ENCODE measurements at places on chromosomes 5 and 9. TPM values are rescaled to one million over a fixed set of nuclear protein-coding genes. Genes with fewer than 3 reads are reported as not detected.

DNA sequence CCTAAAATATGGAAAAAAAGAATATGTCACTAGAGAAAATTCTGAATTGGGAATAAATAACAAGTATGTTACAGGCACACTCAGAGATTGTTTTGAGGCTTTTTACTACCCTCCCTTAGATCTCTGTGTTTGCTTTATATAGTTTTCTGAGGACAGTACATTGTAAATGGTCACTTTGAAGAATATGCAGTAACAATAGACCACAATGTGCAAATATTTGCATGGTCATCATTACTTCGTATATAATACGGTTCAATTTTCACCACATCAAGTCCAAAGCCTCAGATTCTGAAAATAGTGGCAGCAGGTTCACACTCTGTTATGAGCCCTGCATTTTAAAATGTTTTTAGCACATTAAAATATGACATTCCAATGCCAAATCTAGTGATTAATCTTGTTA is 238.6 kb downstream of the ADAMTS6 start:
- DNase-seq: no peak

- DNase-seq: no peak
Measured at GRCh38 chr9:112765281-112765680, 14.7 kb downstream of the SNX30 start.

DNA sequence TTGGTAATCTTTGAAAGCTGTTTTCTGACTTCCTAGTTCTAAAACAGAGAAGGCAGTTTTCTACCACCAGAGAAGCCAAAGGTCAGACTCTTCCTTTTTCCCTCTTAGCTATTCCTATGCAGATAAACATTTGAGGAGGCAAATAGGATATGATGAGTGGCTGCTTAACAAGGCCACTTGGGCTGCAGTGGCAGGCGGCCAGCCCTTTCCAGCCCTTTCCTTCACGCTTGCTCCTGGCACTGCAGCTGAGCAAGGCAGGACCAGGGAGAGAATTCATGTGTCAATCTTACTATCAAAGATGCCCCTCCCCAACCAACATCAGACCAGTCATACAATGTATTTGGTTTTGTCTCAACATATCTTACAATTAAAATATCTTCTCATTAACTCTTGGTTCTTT is 36.8 kb upstream of the RNF38 start:
- no peak for DNase-seq

- no peak for DNase-seq
Measured at GRCh38 chr9:36132086-36132485, 4.4 kb upstream of the GLIPR2 start.

- DNase-seq: no peak
Measured at GRCh38 chr5:34524123-34524522, 132.0 kb upstream of the RAI14 start.

DNA sequence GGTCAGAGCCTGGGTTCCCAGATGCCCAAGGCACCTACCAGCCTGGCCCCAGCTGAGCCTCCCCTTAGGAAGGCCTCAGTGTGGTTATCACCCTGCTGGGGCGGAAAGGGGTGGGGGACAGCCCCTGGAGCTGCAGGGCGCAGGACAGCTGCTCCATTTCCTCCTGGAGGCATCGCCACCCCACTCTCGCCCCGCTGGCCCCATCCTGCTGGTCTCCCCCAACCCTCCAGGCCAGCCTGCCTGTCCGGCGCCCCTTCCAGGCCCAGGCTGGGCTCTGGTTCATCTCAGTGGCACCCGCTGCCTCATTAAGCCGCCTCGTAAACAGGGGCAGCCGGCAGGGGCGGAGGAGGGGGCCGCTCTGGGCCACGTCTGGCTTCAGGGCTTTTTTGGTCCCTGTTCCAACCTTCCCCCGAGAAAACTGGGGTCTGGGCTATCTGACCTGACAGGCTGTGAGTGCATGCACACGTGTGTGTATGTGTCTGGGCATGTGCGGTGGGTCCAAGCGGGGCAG is 30.8 kb upstream of the ENHO start:
- DNase-seq: no peak

GRCh38 chr5:32837211-32837610 is 126.1 kb downstream of the NPR3 start:
- DNase-seq: no peak

DNA sequence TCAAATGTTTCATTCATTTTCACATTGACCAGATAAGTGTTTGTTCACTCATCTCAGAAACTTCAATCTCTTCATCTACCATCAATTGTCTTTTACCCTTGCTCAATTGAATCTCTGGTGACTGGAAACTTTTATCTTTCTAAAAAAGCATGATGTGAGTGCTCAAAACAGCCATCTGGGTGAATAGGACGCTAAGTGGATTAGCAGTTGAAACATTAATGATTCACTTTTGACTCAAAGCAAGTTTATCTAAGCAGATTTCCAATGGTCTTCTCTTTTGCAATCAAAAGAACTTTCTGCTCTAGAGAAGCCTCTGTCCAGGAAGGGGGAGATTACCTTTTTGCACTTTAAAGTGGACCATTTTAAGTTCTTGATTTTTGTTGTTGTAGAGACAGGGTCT is 22.2 kb downstream of the KLF4 start:
- no peak for DNase-seq

DNA sequence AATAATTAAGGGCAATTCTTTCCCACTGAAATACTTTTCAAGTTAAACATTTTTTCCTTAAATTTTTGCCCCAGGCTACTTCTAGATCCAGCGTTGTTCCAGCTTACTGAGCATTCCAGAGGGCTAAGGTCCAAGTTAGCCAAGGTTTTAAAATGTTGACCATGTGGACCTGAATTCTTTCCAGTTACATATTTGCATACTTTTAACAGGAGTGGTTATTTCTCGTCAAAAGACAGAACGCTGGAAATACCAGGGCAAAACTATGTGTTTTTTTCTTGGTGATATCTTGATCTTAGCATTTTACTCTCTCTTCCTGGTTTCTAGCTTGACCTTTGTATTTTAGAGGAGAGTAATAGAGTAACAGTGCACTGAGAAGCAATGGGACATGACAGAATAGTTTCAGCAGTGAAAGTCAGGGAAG is 32.8 kb downstream of the TMC1 start:
- no peak for DNase-seq

DNA sequence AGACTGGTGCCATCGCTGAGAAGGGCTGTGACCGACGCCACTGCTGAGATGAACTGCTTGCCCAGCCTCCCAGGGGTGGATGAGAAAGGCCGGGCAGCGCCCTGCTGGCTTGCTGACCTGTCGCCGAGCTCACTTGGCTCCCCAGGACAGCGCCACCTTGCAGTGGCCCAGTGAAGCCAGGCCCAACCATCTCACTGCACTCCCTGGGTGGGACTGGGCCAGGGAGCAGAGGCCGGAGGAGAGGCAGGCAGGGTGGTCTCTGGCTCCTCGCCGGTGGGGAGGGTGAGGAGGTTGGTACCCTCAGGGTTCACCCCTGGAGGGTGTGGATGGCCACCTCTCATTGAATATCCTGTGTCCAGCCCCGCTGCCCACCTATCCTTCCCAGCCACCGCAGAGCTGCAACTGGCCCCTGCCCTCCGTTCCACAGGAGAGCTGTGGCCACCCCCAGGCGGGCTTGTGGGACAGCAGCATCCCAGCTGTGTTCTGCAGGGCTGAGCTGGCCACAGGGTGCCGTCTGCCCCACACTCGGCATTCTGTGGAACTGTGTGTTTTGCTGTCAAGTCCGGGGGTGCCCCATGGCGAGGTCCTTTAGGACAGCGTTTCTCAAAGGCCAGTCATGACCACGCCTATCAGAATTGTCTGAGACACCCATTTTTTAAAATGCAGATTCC is 41.0 kb upstream of the FCN2 start:
- peak; percentile 37 for DNase-seq

DNA sequence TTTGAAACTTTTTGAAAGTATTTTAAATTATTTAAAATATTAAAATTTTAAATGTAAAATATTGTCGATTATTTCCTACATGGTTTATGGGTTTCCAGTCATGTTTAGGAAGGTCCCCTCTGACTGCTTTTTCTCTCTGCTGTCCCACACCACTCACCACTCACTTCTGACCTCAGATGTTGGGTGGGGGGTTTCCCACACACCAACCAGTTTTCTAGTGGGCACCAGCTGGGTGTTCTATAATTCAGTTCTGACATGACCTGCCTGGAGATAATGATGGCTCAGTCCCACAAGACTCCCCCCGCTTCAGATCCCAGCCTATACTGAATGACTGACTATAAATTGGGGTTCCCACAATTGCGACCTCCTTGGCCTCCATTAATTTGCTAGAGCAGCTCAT is 310.4 kb downstream of the GADD45G start:
- no peak for DNase-seq

GRCh38 chr5:170761048-170761707 is 22.3 kb upstream of the GABRP start:
- peak; percentile 33 for DNase-seq

DNA sequence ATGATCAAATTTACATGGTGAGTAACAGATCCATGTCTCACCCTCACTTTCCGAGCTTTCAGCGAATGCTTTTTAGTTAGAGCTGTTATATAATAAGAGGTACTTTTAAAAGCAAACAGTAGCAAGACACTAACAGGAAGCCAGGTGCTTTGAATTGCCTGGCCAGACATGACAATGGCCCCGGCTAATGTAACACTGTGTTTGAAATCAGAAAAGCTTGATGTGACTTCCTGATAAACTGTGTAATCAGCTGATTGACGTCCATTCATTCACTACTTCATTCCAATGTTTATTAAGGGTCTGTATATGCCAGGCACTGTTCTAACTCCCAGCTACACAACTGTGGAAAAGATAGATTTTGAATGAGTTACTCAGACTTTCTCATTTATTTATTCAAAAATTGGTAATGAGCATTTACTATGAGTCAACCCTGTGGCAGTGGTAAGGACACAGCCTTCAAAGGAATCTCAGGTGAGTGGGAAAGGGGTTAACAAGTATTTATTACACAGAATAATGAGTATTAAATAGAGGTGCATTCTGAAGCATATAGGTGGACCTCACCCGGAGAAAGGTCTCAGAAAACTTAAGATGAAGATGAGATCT is 26.6 kb downstream of the DPYSL3 start:
- DNase-seq: no peak

- no peak for DNase-seq
Measured at GRCh38 chr9:135925496-135926133, 18.3 kb upstream of the CAMSAP1 start.

Gene GALNT12
- 23.7 TPM for total RNA-seq

Gene SLC6A7
- not detected for total RNA-seq

Gene FGF10
- 0.32 TPM for total RNA-seq

Gene LCP2
- 0.37 TPM for total RNA-seq

Gene AK8
- 0.50 TPM for total RNA-seq
